Stimulated activated CD4-positive, alpha-beta T cell treated with anti-CD3 and anti-CD28 coated beads, TNF-alpha, amount 100 ng/mL, for 1 hour (primary cell): ENCODE measurements at places on chromosomes 13 and 19.

GRCh38 chr13:51520524-51520923 lies 63.7 kb upstream of the WDFY2 start:
- no peak for DNase-seq

- DNase-seq, result no peak
Measured at GRCh38 chr13:66528944-66529576, 701.1 kb downstream of the PCDH9 start.

- DNase-seq, result no peak
Measured at GRCh38 chr13:25951831-25952230, 100.0 kb downstream of the SHISA2 start.

GRCh38 chr13:46232281-46232680 lies 20.6 kb downstream of the LRRC63 start:
- no peak for DNase-seq

DNA sequence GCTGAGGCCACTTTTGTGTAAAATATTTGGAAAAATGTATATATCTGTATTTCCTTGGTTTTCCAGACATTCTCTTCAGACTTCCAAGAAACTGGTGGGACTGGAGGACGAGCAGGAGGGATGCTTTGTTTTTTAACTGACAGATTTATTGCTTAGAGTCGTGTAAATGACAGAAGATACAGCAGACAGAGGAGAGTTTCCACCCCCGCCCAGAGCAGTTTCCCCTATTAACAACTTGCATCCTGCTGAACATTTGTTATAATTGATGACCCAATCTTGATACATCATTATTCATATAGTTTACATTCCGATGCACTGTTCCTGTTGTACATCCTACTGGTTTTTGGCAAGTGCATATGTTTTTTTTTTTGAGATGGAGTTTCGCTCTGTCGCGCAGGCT lies 7.1 kb upstream of the DOCK6 start:
- DNase-seq, result no peak

GRCh38 chr13:27028683-27029480 lies 142.7 kb downstream of the USP12 start:
- DNase-seq, result no peak

DNA sequence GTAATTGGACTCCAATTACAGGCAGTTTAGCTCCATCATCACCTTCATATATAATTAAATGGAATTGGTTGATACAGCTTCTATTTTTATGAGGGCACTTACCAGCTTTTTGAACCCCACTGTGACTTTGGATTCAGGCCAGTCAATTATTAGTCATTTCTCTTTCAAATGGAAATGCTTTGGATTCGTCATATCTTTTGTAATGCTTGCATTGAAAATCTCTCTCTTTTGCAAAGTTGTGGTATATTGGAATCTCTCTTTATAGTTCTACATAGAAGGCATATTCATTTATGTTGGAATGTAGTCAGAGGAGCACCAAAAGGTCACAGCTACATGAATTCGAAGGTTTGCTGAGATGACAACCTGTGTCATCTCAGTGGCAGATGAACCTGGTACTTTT lies 1074.3 kb upstream of the SLC10A2 start:
- DNase-seq, result no peak

DNA sequence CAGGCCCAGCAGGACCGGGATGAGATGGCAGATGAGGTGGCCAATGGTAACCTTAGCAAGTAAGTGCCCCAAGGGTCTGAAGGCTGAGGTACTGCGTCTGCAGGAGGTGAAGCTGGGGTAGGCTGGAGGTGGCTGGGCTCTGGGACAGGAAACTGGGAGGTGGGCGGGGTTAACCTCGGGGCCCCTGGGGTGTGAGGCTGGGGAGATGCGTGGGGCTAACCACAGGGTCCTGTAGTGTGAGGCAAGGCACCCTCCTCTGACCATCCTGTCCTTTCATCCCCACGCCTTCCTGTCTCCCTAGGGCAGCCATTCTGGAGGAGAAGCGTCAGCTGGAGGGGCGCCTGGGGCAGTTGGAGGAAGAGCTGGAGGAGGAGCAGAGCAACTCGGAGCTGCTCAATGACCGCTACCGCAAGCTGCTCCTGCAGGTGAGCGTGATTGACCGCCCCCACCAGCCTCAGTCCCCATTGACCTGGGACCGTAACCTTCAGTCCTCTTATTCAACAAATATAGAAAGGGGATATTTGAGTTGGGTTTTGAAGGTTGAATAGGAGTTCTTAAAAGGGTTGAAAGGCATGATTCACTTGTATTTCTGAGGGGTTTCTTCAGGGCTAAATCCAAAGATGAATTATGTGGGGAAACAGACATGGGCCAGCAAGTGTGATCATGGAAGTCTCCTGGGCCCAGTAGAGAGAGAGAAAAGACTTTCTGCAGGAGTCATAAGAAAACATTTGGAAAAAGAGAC lies 35.7 kb downstream of the KCNC3 start:
- DNase-seq, result no peak

- no peak for DNase-seq
Measured at GRCh38 chr13:51397262-51397941, 55.4 kb downstream of the INTS6 start.

DNA sequence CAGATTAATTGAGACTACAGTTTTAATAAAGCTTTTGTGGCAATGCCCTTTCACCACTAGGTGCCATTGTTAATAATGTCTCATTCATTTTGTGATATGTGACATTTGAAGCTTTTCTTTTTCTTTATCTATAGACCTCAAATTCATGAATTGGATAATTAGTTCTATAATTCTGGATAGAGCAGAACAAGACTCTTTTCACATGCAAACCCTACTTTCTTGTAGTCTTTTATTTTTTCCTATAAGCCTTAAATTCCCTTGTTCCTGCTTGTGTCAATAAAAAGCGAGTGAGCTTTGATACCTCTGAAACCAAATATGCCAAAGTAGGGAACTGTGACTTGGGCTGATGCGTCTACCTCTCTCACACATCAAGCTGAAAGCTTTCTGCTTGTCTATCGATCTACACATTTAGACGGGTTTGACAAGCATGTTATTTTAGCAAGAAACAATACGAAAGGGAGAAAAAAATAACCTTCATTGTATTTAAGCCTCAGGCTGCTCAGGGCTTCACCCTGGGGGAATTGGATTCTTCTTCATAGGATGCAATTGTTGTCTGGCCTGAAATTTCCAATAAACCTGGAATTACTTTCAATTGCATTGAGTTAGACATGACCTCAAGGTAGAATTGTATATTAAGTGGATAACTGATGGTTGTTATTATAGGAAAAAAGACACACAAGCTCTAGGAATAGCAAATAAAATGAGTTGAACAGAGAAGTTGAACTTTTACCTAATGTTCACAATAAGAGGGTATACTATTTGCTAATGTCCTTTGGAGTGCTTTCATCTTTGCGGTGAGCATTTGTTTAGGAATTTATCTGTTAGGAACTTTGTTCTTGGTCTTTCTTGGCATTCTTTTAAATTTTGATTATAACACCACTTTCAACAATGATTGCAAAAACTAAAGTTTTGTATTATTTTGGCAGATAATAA lies 1150.2 kb upstream of the PCDH9 start:
- DNase-seq, result no peak

- no peak for DNase-seq
Measured at GRCh38 chr13:111927181-111927540, 139.8 kb upstream of the SOX1 start.
